ENCODE measurements at places on chromosomes 13 and 19. TPM values are rescaled to one million over a fixed set of nuclear protein-coding genes. Genes with fewer than 3 reads are reported as not detected.

FXYD1 gene
- 2.4 TPM for total RNA-seq

SOHLH2 gene
- not detected for total RNA-seq

SBK2 gene
- not detected for total RNA-seq

COMP gene
- not detected for total RNA-seq

HSPB6 gene
- 0.53 TPM for total RNA-seq

NEK5 gene
- 0.16 TPM for total RNA-seq

KCNRG gene
- 0.12 TPM for total RNA-seq

TEX101 gene
- not detected for total RNA-seq

OR7C1 gene
- total RNA-seq: not detected

SGTA gene
- total RNA-seq: 53.0 TPM

FAM216B gene
- total RNA-seq: not detected

PRRG2 gene
- total RNA-seq: 0.81 TPM

PCDH20 gene
- not detected for total RNA-seq

FREM2 gene
- total RNA-seq: not detected

C3 gene
- 1.0 TPM for total RNA-seq

ICAM5 gene
- 1.9 TPM for total RNA-seq

WDR87 gene
- total RNA-seq: not detected

TNFRSF19 gene
- not detected for total RNA-seq
